ENCODE measurements at places on chromosomes 1 and 21.

GRCh38 chr1:106536741-106537140 lies 519.7 kb upstream of the PRMT6 start:
- DNase-seq, result no peak

DNA sequence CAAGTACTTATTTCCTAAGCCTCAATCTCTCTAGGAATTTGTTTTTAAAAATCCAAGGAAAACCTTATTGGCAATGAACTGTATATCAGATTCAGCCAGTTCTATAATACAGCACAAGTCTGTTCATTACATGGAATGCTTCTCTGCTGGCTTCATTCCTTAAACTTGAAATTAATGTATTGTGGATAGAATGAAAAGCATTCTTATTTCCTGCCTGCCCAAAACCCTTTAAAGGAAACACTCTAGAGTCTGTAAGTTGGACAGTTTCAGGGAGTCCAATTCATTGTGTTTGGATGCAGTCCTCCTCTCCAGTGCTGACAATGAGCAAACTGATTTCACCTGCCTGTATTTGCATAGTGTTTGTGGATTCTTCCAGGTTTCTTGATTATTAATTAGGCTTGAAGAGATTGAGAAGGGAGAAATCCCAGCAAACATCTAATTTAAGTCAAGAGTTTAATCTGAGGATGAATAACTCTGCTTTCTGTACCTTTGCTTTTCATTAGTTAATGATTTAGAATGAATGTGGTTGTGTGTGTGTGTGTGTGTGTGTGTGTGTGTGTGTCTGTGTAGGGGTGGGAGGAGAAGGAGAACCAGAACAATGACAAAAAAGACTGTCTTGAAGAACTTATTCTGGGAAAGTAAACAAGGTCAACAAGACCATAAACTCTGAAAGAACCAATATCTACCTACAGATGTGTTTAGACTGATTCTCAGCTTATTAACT lies 61.2 kb downstream of the CACHD1 start:
- DNase-seq, result no peak

GRCh38 chr1:64664299-64664698 lies 80.6 kb upstream of the RAVER2 start:
- no peak for DNase-seq

- DNase-seq, result no peak
These were observed 125.0 kb upstream of the B3GALT2 start for GRCh38 chr1:193311226-193311948.

DNA sequence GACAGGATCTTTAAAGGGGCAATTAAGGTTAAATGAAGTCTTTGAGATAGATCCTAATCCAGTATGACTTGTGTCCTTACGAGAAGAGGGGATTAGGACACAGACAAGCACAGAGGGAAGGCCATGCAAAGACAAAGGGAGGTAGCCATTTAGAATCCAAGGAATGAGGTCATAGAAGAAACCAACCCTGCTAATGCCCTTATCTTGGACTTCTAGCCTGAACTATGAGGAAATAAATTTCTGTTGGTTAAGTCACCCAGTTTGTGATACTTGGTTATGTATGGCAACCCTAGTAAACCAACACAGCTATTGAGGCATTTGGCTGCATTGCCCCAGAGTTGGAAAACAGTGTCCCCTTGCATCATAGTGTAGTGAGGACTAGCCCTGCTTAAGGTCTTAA lies 121.3 kb downstream of the MAST2 start:
- DNase-seq, result no peak

Data from prostate gland (tissue), 2 donors.